Stimulated activated CD4-positive, alpha-beta T cell treated with anti-CD3 and anti-CD28 coated beads, Interleukin-1b, Interleukin-23, amount 100 ng/mL, for 1 hour (primary cell): ENCODE measurements at places on chromosomes 11 and 22.

- no peak for DNase-seq
These were observed 157.5 kb downstream of the WNT11 start for GRCh38 chr11:76048763-76049162.

DNA sequence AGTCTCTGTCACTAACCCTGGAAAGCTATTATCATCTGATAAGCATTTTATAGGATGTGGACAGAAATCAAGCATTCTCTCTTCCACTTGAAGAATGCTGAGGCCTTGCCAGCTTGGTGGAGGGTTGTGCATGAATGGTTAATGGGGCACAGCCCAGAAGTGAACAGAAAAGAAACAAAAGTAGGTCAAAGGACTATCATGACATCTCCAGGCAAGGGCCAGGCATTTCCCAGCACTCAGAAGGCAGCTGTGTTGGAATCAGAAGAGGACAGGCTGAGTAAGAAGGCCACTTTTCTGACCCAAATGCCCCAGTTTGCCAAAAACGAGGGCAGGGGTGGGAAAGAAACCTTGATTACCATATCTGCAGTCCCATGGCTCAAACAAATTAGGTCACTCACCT is 12.4 kb downstream of the TENM4 start:
- DNase-seq, result no peak

DNA sequence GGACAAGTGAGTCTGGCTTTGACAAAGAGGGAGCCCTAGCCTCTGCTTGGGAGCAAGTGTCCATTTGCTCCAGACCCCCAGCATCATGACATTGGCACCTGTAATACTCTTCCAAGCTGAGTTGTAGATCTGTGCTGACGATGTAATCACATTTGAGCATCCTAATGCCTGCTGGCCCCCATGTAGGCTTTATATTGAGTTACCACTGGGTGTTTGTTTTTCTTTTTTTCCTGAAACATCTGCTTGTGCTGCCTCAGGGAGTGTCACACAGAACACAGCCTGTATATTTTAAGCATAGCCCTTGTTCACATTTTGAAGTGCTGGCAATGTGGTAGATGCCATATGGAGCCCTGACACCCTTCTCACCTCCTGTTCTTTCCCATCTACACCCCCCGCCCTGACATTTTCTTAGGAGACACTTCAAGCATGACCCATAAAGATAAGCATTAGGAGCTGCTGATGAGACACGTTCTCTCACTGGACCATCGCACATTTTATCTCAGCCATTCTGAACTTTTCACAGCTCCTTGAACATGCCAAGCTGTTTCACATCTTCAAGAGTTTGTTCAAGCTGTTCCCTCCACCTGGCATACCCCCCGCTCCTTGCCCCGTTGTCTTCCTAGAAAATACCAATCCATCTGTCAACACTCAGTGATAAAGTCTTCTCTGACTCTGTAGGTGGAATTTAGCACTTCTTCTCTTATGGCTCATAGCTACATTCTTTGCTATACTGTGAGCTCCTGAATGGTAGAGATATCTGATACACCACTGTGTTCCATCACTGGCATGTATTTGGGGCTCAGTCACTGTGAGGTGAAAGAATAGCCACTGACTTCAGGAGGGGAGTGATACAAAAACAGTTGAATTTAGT is 128.7 kb downstream of the TRIM44 start:
- no peak for DNase-seq

DNA sequence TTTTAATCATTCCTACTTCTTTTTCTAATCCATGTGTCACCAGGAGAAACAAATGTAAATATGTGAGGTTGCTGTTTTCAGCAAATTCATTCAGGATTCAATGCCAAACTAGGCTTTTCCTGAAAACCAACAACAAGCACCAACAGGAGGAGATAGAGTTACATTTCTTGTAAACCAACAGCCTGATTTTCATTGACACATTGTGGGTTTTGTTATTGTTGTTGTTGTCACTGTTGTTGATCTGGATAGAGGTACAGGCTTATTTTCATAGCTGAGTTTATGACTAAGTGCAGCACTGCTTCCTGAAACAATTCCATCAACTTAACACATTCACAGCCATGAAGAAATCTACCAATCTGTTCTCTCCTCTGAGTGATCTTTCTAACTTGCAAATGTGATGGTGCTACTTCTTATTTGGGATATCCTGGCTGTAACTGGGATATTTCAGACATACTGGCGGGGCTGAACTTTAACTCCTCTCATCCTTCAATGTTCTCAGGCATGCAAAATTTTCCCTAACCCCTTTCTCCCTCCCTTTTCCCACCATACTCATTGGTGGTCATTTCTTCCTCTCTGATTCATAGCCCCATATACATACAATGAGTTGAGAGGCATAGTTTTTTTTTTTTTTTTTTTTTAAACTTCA is 65.5 kb downstream of the ME3 start:
- DNase-seq, result no peak

- DNase-seq, result no peak
These were observed 183.9 kb downstream of the CTTN start for GRCh38 chr11:70581991-70582885.

DNA sequence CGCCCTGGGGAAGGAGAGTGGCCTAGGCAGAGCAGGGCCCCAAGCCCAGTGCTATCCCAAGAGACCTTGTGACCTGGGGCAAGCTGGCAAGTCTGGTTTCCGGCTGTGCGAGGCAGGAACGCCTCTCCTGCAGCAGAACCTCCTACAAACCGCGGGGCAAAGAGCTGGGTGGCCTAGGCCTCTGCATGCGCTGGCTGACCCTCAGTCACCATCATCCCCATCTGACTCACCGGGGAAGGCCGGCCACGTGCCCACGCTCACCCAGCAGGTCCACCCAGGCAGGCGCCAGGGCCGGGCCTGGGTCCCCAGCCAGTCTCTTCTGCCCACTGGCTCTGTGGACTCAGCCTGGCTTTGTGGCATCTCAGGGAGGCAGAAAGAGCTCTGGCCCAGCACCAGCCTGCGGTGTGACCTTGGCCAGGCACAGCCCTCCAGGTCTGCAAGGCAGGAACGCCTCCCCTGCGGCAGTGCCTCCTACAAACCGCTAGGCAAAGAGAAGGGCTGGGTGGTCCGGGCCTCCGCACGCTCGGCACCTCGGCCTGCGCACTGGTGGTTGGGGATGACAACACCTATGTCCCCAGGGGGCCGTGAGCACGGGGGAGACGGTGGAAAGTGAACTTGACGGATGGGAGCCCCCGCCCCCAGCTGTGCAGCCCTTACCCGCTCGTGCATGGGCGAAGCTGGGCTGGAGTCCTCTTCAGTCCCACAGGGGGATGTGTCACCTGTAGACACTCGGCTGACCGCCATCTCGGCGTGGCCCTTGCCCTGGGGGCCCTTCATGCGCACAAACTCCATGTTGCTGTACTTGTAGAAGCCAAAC is 38.2 kb downstream of the KIAA0930 start:
- DNase-seq, result no peak

- DNase-seq, result no peak
These were observed 315.8 kb downstream of the CTTN start for GRCh38 chr11:70713988-70714665.

DNA sequence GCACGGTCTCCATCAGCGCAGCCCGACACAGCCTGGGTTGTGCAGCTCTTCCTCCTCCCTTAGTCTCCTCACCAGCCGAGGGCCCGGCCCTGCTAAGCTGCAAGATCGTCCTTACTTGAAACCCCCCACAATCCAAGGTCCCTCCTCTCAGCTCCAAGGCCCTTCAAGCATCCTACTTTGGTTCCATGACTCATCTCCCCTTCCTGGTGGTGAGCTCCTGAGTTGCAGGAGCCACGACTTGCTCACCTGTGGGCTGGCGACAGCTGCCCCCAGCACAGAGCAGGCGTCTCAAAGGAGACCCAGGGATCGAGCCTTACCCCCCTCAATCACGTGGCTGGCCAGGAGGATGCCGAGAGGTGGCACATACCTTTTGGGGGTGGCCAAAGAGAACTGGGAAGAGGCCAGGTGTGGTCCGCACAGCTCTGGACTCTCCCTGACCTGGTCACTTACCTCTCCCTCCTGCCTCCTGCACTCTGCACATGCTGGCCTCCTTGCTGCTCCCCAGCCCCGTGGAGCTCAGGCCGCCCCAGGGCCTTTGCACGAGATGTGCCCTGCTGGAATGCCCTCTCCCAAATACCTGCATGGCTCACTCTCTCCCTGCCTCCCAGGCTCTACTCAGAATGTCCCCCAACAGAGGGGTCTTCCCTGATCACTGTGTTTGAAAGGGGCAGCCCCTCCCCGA is 35.2 kb upstream of the FADD start:
- no peak for DNase-seq

GRCh38 chr11:28913883-28914282 is 805.7 kb downstream of the METTL15 start:
- no peak for DNase-seq

DNA sequence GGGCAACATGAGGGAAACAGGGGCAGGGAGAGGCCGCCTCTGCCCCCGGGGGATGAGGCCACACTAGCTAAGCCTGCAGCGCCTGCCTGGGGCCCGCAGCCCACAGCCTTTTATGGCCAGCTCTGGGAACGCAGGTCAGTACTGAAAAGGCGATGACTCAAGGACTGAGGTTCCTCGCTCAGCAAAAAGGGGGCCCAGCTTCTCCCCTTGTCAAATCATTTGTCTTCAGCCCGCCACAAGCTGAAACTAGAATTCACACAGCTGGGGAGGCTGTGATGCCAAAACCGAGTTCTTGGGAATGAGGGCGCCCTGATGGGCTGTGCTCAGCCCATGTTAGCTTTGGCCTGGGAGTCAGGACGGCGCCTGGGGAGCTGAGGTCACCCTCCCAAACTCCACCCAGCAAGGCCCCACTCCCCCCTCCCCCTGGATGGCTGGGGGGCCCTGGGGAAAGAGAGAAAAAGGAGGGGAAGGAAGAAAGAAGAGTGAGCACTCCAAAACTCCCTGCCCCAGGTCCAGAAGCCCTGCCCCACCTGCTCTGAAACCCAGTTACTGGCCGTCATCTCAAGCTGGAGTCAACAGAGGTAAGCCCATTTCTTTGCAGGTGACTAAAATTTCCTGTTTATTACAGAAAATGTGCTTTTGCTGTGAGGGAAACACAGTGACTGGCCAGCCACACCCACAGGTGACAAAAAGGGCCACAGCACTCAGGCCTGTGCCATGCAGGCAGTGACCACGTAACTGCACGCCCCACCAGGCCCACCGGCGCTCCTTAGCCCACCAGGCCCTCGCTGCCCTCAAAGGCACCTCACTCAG is 13.7 kb downstream of the EHD1 start:
- no peak for DNase-seq

DNA sequence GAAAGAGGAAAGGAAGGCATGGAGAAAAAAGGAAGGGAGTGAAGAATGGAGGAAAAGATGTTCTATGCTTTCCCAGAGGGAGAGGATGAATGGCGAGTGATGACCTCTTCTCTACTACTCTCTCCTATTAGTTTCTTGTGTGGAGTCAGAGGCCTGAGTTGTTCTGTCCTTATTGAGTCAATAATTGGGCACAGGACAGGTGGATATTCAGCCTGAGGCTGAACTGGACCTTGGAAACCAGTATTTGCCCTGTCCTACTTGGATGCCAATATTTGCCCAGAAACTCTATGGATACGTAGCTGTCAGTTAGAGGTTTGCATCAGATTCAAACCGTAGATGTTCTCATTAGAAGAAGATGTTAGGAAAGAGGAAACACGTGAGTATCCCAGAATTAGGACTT is 17.6 kb upstream of the SWAP70 start:
- DNase-seq, result no peak

DNA sequence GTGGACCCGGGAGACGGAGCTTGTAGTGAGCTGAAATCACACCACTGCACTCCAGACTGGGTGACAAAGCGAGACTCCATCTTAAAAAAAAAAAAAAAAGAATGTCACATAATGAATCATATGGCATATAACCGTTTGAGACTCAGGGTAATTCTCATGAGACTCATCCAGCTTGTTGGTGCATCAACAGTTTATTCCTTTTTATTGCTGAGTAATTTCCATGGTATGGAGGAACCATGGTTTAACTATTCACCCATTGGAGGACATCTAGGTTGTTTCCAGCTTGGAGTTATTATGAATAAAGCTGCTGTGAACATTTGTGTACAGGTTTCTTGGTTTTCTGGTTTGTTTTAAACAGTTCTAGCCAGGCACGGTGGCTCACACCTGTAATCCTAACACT is 25.3 kb downstream of the PPARA start:
- DNase-seq, result no peak

DNA sequence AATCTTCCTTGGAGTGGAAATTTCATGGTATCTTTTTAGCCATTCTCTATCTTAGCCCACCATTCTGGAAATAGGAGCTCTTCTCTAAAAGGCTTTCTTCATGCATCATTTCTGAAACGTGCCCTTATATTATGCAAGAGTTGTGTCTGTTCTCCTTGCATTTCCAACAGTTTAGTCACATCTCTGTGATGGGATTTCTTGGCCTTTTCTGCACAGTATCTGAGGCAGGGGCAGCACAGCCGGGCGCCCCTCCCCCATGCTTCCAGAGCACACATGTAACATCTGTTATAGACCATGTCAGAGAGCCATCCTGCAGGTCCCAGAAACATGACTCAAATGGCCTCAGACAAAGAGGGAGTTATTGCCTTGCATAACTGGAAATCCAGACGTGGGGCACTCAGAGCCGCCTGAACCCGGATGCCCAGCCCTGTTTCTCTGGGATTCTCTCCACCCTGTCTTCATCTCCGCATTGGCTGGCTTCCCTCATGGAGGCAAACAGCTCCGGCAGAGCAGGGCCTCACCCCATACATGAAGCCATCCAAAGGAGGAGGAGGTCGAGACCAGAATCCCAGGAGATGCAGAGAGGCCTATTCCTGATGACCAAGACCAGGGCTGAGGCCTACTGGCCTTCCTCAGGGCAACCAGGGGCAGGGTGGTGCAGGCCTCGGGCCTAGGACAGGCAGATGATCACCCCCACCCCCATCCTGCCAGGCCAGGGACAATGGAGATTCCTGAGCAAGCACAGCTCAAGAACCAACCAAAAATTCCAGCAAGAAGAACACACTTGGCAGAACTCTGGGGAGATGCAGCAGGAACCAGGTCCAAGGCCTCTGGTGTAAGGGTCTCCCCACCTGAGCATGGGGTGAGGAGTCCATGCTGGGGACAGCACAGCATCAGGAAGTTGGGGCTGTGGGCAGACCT is 61.3 kb downstream of the IGLL5 start:
- no peak for DNase-seq

- DNase-seq, result no peak
These were observed 20.1 kb upstream of the CD44 start for GRCh38 chr11:35118906-35119305.

- DNase-seq, result no peak
These were observed 7.6 kb upstream of the PGA3 start for GRCh38 chr11:61195719-61196118.

DNA sequence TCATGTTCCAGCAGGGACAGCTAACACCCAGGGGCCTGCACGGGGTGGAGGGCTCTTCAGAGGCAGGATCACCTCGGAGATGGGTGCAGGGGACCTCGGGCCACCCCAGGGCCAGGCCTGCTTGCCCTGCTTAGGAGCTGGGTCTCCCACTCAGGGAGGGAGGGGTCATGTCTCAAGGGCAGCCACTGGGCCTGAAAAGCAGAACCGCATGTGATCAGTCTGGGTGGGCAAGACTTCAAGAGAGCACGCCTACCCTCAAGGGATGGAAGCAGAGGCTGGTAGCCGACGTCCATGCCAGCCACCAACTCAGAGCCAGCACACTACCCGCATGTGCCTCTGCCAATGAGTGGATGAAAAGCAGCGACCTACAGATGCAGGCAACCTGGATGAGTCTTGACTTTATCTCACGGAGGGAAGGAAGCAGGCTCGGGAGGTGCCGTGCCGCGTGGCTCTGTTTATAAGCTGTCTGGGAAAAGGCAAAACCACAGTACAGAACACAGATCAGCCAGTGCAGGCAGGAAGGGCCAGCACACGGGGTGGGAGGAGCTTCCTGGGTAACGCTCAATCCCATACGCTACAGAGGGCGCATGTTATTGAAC is 16.0 kb downstream of the TBX1 start:
- no peak for DNase-seq

GRCh38 chr11:69874178-69874983 is 55.2 kb upstream of the FGF3 start:
- DNase-seq, result no peak
